Gastrocnemius medialis (tissue), 4 donors: ENCODE measurements at places on chromosomes 1 and 21.

GRCh38 chr1:61301824-61302657 is 219.7 kb downstream of the NFIA start:
- no peaks in the 10 kb centered on the region for H3K27me3 ChIP-seq
- peak overlapping the region; percentile 24 for H3K27ac ChIP-seq
- H3K4me3 ChIP-seq, result no peak overlapping the region
- peaks cover 32% of the 10 kb centered on the region for H3K4me1 ChIP-seq
- DNase-seq, result no peak

DNA sequence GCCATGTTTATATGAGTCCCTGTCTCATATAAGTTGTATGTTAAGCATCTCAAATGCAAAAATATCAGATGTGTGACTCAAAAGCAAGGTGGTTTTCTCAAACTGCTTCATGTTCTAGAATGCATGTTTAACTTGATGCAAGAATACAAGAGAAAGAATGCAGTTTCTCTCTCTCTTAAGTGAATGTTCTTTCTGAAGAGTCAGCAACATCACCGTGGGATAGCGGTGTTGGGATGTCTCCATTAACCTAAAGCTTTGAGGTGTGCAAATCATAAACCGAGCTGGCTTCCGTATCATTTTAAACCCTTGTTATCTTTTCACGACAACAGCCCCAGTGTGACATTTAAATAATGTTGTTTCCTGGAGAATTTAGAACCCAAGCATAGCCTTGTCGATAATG is 48.4 kb upstream of the TARBP1 start:
- no peak overlapping the region for H3K4me3 ChIP-seq
- H3K27ac ChIP-seq, result no peak overlapping the region
- no peaks in the 10 kb centered on the region for H3K36me3 ChIP-seq
- peaks cover 69% of the 10 kb centered on the region for H3K4me1 ChIP-seq

DNA sequence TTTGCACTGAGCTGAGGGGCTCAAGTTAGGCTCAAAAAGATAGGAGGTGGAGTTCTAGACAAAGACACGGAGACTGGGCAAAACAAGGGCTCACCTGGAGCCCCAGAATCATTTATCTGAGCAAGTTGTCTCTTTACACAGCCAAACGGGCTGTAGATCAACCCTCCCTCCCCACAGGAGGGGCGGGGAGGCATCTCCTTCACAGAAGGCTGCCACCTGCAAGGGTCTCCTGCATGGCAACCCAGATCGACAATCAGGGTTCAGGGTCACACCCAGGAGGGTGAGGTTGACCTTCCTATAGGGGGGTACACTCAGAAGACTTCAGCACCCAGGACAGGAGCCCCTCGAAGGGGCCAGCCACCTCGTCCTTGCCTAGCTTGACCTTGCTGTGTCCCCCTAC is 84.0 kb downstream of the CD247 start:
- H3K27ac ChIP-seq, result no peak overlapping the region
- peaks cover 5% of the 10 kb centered on the region for H3K4me1 ChIP-seq
- DNase-seq, result no peak
- no peaks in the 10 kb centered on the region for H3K27me3 ChIP-seq
- H3K36me3 ChIP-seq, result no peaks in the 10 kb centered on the region

- no peaks in the 10 kb centered on the region for H3K27me3 ChIP-seq
- no peak overlapping the region for H3K4me3 ChIP-seq
- DNase-seq, result no peak
- no peaks in the 10 kb centered on the region for H3K36me3 ChIP-seq
- H3K27ac ChIP-seq, result no peak overlapping the region
Measured at GRCh38 chr1:174883409-174883808, 116.3 kb upstream of the CACYBP start.

DNA sequence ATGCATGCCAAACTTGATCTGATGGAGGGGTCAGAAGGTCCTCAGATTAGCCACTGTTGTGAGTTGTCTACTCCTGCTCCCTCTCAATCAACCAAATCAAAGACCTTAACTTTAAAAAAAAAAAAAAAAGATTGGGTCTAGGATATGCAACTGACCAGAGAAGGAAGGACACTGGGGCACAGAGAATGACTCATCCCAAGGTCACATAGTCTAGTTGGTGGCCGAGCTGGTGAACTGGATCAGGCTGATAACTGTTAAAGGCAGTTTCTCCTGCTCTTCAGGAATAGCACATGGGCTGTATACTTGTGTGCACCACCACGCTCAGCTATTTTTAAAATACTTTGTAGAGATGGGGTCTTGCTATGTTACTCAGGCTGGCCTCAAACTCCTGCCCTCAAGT is 14.8 kb upstream of the S100A7 start:
- H3K4me3 ChIP-seq, result no peak overlapping the region
- H3K27me3 ChIP-seq, result no peaks in the 10 kb centered on the region
- no peaks in the 10 kb centered on the region for H3K36me3 ChIP-seq
- H3K27ac ChIP-seq, result no peak overlapping the region
- DNase-seq, result no peak

- H3K27me3 ChIP-seq, result no peaks in the 10 kb centered on the region
- H3K36me3 ChIP-seq, result no peaks in the 10 kb centered on the region
- H3K4me3 ChIP-seq, result no peak overlapping the region
- no peak for DNase-seq
- no peak overlapping the region for H3K27ac ChIP-seq
Measured at GRCh38 chr1:116763787-116764465, 9.7 kb downstream of the CD2 start.

DNA sequence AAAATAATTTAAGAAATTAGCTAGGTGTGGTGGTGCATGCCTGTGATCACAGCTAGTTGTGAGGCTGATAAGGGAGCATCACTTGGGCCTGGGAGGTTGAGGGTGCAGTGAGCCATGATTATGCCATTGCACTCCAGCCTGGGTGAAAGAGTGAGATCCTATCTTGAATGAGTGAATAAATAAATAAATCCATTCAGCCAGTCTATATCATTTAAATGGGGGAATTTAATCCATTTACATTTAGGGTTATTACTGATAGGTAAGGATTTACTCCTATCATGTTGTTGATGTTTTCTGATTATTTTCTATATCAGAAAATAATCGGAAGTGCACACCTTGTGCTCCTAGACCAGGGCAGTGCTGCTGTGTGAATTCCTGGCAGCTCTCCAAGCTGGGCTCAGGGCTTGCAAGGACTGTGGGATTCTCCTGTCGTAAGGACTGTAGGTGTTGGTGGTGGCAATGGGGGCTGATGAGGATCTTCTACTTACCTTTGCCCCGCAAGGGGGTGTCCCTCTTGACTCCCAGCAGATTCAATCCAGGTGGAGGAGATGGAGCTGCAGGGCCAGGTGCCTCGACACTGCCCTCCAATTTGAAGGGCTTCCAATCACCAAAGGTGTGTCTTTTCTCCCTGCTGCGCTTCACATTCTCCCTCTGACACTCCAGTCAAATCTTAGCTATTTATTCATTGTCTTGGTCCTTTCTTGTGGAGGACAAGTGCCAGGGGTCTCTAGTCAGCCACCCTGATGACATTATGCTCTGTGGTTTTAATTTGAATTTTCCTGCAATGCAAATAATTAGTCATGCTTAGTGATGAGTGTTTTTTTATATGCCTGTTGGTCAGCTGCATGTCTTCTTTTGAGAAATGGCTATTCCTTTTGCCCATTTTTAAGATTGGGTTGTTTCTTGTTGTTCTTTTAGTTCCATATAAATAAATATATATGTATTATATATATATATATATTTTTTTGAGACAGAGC is 14.1 kb upstream of the TRAPPC10 start:
- no peak overlapping the region for H3K27ac ChIP-seq
- H3K27me3 ChIP-seq, result no peaks in the 10 kb centered on the region
- no peak for DNase-seq
- no peaks in the 10 kb centered on the region for H3K36me3 ChIP-seq

GRCh38 chr1:59670662-59671061 is 144.1 kb upstream of the HOOK1 start:
- DNase-seq, result no peak
- H3K27me3 ChIP-seq, result no peaks in the 10 kb centered on the region
- peak overlapping the region; percentile 36 for H3K27ac ChIP-seq
- H3K4me3 ChIP-seq, result no peak overlapping the region

DNA sequence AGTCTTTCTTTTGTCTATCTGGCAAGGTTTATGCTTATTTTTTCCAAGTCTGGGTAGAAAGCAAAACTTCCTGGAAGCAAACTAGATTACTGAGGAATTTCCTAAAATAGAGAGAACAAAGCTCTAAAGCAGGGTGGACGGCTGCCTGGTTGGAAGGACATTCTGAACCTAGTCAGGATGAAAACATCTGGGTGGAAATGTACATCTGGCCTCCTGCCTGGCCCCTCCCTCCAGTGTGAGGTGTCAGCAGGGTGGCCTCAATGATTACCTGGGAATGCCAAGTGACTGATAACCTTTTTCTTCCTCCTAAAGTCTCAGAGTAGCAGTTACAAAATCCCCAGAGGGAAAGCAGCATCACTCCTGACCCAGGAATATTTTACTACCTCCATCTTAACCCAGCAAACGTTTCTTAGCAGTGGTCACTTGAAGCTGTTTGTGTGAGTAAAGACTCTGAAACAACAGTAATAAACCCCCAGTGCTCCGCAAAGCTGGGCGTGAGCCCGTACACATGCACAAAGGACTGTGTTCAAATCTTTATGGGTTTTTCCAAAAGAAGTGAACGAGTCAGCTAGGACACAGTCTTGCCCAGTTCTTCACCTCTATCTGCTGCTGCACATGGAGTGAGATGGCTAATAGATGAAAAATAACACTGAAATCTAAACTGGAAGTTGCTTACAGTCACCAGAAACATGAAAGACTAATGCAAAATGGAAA is 18.9 kb downstream of the ANGPTL7 start:
- H3K36me3 ChIP-seq, result no peaks in the 10 kb centered on the region
- no peaks in the 10 kb centered on the region for H3K27me3 ChIP-seq
- peak overlapping the region; percentile 62 for H3K27ac ChIP-seq
- no peak overlapping the region for H3K4me3 ChIP-seq

- H3K4me1 ChIP-seq, result no peaks in the 10 kb centered on the region
- no peak overlapping the region for H3K4me3 ChIP-seq
- DNase-seq, result no peak
- H3K27me3 ChIP-seq, result no peaks in the 10 kb centered on the region
- H3K36me3 ChIP-seq, result no peaks in the 10 kb centered on the region
Measured at GRCh38 chr1:154819628-154820590, 50.2 kb downstream of the KCNN3 start.

- peak; percentile 22 for DNase-seq
- H3K36me3 ChIP-seq, result no peaks in the 10 kb centered on the region
- H3K27me3 ChIP-seq, result no peaks in the 10 kb centered on the region
- peak overlapping the region; percentile 67 for H3K4me3 ChIP-seq
- peak overlapping the region; percentile 96 for H3K27ac ChIP-seq
Measured at GRCh38 chr1:117606649-117607430, 992 bp downstream of the TENT5C start.

GRCh38 chr1:6868660-6869380 is 83.6 kb downstream of the CAMTA1 start:
- H3K27me3 ChIP-seq, result no peaks in the 10 kb centered on the region
- no peak overlapping the region for H3K27ac ChIP-seq
- no peak for DNase-seq
- no peaks in the 10 kb centered on the region for H3K36me3 ChIP-seq

DNA sequence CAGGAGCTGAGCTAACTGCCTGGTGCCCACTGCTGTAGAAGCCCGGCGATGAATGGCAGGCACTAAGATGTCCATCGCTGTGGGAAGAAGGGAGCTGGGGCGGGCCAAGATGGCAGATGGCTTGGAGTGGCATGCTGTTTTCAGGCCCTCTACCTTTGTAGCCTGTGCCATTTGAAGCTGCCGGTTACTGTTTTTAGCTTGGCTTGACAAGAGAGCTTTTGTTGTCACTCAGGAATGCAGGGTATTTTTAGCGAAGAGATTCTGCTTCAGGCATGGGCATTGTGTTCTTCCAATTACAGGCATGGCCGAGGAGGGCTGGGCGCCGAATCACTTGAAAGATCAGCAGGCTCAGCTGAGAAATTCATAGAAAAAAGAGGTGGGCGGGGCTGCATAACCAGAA is 348.7 kb downstream of the RPS6KC1 start:
- peak; percentile 13 for DNase-seq
- H3K36me3 ChIP-seq, result no peaks in the 10 kb centered on the region
- H3K4me1 ChIP-seq, result no peaks in the 10 kb centered on the region
- H3K27me3 ChIP-seq, result no peaks in the 10 kb centered on the region
- H3K4me3 ChIP-seq, result no peak overlapping the region
- peak overlapping the region; percentile 30 for H3K27ac ChIP-seq

- H3K4me3 ChIP-seq, result no peak overlapping the region
- DNase-seq, result no peak
- H3K27me3 ChIP-seq, result peaks cover 2% of the 10 kb centered on the region
- H3K4me1 ChIP-seq, result no peaks in the 10 kb centered on the region
- no peak overlapping the region for H3K27ac ChIP-seq
Measured at GRCh38 chr21:14259747-14260146, 43.8 kb downstream of the RBM11 start.

GRCh38 chr1:76543495-76543894 is 323.8 kb upstream of the ST6GALNAC5 start:
- H3K27ac ChIP-seq, result no peak overlapping the region
- DNase-seq, result no peak
- no peaks in the 10 kb centered on the region for H3K4me1 ChIP-seq
- H3K36me3 ChIP-seq, result no peaks in the 10 kb centered on the region
- H3K27me3 ChIP-seq, result no peaks in the 10 kb centered on the region

GRCh38 chr1:234962340-234962989 is 166.2 kb downstream of the TOMM20 start:
- H3K4me1 ChIP-seq, result peaks cover 51% of the 10 kb centered on the region
- DNase-seq, result no peak
- H3K4me3 ChIP-seq, result peak overlapping the region; percentile 29
- H3K36me3 ChIP-seq, result no peaks in the 10 kb centered on the region
- peak overlapping the region; percentile 56 for H3K27ac ChIP-seq
- H3K27me3 ChIP-seq, result no peaks in the 10 kb centered on the region

DNA sequence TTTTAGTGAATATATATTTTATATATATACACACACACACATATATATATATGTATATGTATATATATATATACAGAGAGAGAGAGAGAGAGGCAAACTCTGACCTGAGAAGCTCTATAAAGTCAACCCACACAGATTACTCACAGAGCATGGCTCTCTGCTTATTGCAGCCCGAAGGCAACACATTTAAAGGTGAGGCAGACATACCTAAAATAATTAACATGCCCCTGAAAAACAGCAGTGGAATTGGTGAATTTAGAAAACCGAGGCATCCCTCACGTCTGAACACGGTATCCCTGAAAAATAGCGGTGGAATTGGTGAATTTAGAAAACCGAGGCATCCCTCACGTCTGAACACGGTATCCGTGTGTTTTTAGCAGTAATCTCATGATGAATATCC is 228.2 kb downstream of the KIF26B start:
- DNase-seq, result no peak
- H3K4me1 ChIP-seq, result no peaks in the 10 kb centered on the region
- no peak overlapping the region for H3K27ac ChIP-seq
- H3K36me3 ChIP-seq, result no peaks in the 10 kb centered on the region

DNA sequence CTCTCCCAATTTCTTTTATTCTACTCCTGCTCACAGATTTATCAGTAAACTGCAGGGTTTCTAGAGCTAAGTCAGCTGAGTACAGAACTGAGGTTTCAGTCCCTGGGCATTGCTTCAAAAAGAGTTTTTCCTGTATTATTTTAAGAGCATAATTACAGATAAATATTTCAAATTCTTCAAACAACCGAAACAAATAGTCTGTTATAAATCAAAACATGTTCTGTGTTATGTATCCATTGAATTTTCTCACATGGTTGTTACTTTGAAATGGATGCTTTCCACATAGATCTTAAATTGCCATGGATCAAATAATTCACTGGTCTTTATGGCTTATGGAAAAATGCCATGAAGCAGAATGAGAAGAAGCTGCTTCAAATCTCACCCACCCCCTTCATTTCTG is 64.5 kb downstream of the LRRC8C start:
- no peaks in the 10 kb centered on the region for H3K27me3 ChIP-seq
- H3K4me1 ChIP-seq, result peaks cover 35% of the 10 kb centered on the region
- H3K27ac ChIP-seq, result no peak overlapping the region
